ENCODE measurements at places on chromosomes 7 and 10.
A peak's percentile ranks its signal among the peaks of the same experiment; 100 is the strongest.

GRCh38 chr7:84790882-84791281, 396.0 kb downstream of the SEMA3D start:
- DNase-seq = no peak

- no peak for DNase-seq
Observed at GRCh38 chr7:14170872-14171271, 181.4 kb upstream of the ETV1 start.

- DNase-seq = peak; percentile 78
Observed at GRCh38 chr10:75379212-75379724, 22.3 kb downstream of the ZNF503 start.

- no peak for DNase-seq
Observed at GRCh38 chr7:132090444-132090843, 485.8 kb downstream of the PLXNA4 start.

DNA sequence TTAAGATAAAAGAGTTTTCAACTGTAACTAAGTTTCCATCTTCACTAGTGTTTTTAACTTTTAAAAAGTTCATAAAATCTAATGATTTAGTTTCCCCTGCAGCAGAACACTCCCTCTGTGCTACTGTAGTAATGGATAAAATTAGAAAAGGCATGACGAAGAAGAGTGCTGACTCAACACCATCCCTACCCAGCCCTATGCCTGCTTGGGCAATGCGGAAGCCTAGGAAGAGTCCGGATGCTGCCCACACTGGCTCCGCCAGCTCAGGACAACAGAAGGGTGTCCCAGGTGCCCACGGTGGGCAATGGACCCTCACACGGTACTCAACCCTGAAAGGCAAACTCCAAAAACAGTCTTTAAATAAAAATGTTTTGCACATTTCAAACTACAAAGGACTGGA, 118.2 kb downstream of the LARP4B start:
- DNase-seq = no peak

- DNase-seq = no peak
Observed at GRCh38 chr10:116111483-116112095, 161.4 kb downstream of the GFRA1 start.

GRCh38 chr7:120054376-120055100, 218.4 kb upstream of the KCND2 start:
- no peak for DNase-seq

- DNase-seq = peak; percentile 20
Observed at GRCh38 chr7:44132039-44132438, 8.7 kb upstream of the POLD2 start.

GRCh38 chr10:130747356-130747755, 564.2 kb downstream of the TCERG1L start:
- DNase-seq = no peak

- DNase-seq = no peak
Observed at GRCh38 chr10:11286261-11286852, 268.7 kb downstream of the CELF2 start.

- DNase-seq = no peak
Observed at GRCh38 chr10:20133669-20134189, 317.5 kb downstream of the PLXDC2 start.

- no peak for DNase-seq
Observed at GRCh38 chr10:124168581-124168980, 75.2 kb upstream of the CHST15 start.

GRCh38 chr10:78947226-78947625, 121.5 kb upstream of the ZMIZ1 start:
- no peak for DNase-seq

- DNase-seq = no peak
Observed at GRCh38 chr7:100220586-100221230, 959 bp downstream of the PVRIG start.

DNA sequence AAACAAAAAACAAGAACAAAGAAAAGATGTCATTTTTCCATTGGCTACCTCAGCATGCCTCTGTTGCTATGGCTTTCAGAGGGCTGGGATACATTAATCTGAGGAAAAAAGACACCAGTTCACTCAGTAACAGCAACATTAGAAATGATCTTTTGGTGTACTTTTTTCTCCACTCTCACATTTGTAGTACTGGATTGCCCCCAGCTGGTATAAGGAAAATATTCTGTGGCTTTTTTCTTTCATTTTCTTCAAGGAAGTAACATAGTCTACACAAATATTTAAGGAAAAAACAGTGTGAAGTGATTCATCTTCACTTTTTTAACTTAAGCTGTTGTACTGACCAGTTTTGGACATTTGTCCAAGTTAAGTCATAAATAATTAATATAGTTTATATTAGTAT, 482.3 kb downstream of the SORCS1 start:
- peak; percentile 2 for DNase-seq

DNA sequence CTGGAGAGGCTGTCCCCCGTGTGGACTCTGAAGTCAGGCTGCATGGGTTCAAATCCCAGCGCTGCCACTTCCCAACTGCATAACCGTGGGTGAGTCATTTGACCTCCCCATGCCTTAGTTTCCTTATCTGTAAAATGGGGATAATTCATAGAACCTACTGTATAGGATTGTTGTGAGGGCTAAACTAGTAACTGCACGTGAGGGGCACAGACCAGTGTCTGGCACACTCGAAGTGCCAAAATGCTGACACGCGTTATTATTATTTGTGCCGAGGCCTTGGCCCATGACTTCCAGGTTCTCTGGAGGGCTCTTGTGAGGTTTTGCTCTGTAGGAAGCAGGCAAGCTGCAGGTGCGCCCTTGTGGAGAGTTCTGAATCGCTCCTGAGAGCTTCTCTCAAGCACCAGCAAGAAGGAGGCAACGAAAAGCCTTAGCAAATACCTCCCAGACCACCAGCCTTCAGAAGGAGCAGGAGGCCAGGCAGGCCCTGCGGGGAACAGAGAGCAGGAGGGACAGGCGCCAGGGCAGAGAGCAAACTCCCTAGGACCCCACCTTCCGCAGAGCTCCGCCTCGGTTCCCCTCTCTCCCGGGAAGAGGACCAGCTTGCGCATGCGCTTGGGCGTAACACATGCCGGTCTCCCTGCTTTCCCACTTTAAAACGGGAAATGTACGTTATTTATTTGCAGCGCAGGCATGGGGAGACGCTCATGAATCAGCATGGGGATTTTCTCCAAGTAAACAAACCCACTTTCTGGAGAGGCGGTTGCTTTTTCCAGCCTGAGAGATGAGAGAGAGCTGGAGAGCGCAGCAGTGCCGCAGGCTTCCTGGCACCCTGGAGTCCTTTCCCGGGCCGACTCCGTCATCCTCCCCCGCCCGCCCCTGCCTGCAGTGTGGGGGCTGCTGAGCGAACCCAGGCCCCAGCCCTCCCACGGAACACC, 39.6 kb downstream of the SORCS3 start:
- peak; percentile 64 for DNase-seq

- no peak for DNase-seq
Observed at GRCh38 chr10:78529262-78529661, 495.6 kb downstream of the RPS24 start.

DNA sequence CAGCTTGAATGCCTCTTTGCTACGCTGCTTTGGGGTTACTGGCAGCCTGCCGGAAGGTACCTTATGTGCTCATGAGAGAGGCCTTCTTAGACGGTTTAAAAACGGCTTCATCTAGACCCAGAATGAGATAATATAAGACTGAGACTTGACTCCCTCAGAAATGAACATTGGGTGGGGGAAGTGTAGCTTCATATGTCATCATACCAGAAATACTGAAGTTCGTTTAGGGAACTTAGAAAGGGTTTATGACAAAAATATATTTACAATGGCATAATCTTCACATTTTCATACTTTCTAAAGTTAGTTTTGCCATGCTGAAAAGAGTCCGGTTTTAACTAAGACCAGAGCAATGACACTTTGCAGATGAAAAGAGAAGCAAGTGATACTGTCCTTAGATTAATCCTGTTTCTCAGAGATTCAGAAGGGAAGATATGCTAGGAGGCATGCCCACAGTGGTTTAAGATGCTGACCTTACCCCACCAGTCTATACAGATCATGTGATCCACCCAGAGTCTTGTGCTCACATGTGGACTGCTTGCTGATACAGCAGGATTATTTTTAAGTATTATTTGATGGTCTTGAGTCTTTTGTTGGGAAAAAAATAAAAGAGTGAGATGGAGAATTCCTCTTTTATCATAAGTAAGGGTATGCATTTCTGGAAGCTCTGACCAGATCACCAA, 40.8 kb upstream of the HGF start:
- no peak for DNase-seq

GRCh38 chr7:30936650-30937245, 25.1 kb downstream of the AQP1 start:
- no peak for DNase-seq

GRCh38 chr7:101077303-101078086, 7.8 kb upstream of the TRIM56 start:
- peak; percentile 92 for DNase-seq

DNA sequence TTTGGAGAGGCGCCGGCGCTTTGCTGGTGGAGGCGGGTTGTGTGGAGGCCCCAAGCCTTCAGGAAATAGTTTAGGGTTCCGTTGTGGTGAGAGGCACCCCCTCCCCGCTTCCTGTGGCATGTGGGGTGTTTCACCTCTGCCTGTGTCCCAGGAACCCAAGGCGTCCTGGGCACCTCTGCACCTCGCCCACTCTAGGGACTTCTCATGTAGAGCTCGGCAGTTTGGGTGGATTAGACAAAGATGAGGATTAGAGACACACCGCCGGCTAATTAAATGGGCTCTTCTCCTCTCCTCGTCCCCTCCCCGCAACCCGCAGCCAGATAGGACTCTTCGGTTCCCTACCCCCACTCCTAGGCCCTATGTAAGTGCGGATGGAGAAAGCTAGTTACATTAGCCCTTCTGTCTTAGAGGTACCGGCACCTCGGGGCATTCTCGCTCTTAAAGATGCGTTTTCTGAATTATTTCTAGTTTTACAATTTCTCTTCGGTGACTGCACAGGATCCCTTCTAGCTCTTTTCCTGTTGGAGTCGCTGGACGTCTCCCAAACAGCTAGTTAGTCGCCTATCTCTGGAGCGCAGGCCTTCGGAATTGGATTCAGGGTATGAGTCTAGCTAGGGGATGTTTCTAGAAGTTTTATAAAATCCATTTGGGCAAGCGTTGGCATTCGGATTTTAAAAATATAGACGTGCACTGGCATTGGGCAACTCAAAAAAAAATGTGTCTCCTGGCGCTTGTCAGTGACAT, 7.8 kb downstream of the PTF1A start:
- DNase-seq = no peak

DNA sequence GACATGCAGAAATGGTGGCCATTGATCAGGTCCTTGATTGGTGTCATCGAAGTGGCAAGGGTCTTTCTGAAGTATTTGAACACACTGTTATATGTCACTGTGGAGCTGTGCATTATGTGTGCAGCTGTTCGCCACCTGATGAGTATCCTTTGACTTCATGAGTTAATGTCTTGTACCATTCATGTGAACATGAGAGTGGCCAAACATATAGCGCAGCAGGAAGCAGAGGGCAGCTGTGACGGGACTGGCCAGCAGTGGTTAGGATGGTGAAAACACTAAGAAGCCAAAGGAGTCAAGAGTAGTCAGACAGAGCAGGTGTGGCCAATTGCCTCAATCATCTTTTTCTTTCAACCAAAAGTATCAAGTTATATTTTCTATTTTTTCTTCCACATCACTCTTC, 167.4 kb downstream of the IMMP2L start:
- no peak for DNase-seq

- DNase-seq = no peak
Observed at GRCh38 chr10:56298941-56299340, 62.1 kb downstream of the ZWINT start.

DNA sequence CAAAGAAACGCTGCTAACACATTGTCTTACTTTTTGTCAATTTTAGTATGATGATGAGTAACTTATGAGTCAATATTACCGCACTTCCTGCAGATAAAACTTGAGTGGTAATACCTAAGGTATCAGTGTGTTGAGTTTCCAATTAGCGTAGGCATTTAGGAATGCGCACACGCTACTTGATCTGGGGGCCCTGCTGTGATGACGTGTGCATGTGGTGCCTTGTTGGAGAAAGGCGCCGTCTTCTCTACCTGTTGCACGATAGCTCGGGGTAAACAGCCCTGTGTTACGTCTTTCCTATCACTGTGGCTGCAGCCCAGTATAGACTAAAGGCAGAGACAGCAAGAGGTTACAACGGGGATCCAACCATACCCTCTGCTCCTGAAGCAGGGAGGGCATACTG, 476.8 kb upstream of the ADARB2 start:
- DNase-seq = peak; percentile 7

DNA sequence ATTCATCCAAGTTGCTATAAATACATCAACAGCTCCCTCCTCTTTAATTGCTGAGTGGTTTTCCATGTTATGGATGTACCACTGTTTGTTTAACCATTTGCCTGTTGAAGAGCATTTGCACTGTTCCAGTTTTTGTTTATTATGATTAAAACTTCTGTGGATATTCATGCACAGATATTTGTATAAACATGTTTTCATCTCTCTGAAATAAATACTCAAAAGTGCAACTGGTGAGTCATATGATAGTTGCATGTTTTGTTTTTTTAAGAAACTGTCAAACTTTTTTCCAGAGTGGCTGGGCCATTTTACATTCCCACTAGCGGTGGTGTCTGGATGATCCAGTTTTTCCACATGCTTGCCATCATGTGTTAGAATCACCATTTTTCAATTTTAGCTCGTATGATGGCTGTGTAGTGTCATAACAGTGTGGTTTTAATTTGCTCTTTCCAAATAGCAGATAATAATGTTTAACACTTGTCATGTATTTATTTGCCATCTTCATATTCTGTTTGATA, 33.6 kb downstream of the MEOX2 start:
- DNase-seq = no peak

DNA sequence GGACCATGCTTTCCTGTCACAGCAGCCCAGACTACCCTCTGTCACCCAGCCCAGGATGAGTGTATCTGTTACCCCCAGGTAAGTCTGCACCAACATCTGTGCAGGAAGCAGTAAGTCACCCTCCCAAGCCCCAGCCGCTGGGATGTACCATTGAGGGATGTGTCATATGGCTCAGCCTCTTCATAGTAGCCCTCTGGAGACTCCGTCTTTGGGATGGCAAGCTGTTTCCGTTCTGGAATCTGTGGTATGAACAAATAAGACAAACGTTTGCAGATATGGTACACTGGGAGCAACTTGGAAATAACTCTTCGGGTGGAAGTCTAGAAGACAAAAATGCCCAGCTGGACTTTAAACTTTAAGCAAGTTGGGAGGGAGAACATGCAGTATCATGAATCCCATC, 81.3 kb downstream of the AFAP1L2 start:
- no peak for DNase-seq

DNA sequence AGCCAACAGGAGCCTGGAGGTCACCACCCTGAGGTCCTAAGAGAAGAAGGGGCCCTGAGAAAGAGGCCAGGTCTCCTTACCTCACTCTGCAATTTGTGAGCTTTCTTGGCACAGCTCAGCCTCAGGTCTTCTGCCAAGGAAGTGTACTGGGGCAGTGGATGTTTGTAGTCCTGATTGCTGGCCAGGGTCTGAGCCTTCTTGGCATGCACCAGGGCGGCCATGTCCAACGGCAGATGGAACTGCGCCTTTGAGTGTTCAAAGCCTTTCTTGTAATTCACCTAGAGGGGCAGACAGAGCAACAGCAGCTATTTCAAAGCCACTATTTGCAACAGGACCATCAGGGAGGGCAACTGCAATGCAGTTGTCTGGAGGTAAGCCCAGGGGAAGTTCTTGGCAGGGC, 51.7 kb downstream of the NRAP start:
- peak; percentile 51 for DNase-seq
